Urinary bladder (tissue), 4 donors: ENCODE measurements at places on chromosomes 7 and 10. TPM values are rescaled to one million over a fixed set of nuclear protein-coding genes. Genes with fewer than 3 reads are reported as not detected.

The FANK1 gene
- 2.0 TPM for total RNA-seq

The EPHB6 gene
- 10.8 TPM for total RNA-seq

The TECTB gene
- not detected for total RNA-seq

The PHYHIPL gene
- 0.85 TPM for total RNA-seq

The HIP1 gene
- total RNA-seq, result 15.0 TPM

The OPALIN gene
- total RNA-seq, result not detected

The ANKRD61 gene
- not detected for total RNA-seq

The ACSL5 gene
- 38.8 TPM for total RNA-seq

The KCND2 gene
- total RNA-seq, result 5.9 TPM

The TMEM176B gene
- total RNA-seq, result 59.4 TPM

The FOXP2 gene
- total RNA-seq, result 85.2 TPM

The HOXA7 gene
- 3.7 TPM for total RNA-seq

The CPXM2 gene
- 12.3 TPM for total RNA-seq

The OR9A2 gene
- 1.1 TPM for total RNA-seq

The CRHR2 gene
- total RNA-seq, result 0.16 TPM

The CYP2C8 gene
- 1.1 TPM for total RNA-seq

The CDK6 gene
- 120 TPM for total RNA-seq

The CARD11 gene
- total RNA-seq, result 5.0 TPM

The RHEB gene
- 109 TPM for total RNA-seq

The OR2A7 gene
- 5.6 TPM for total RNA-seq

The DRGX gene
- total RNA-seq, result 0.26 TPM

The CNPY1 gene
- total RNA-seq, result 0.32 TPM

The TFEC gene
- total RNA-seq, result 8.2 TPM

The NUTM2E gene
- not detected for total RNA-seq

The ARPC1A gene
- 68.9 TPM for total RNA-seq

The RBM20 gene
- 2.3 TPM for total RNA-seq

The HOXA5 gene
- total RNA-seq, result 12.5 TPM

The VIM gene
- total RNA-seq, result 1,379 TPM

The GARIN1A gene
- 0.79 TPM for total RNA-seq

The EN2 gene
- not detected for total RNA-seq

The SNCG gene
- total RNA-seq, result 69.2 TPM

The STEAP2 gene
- total RNA-seq, result 31.4 TPM

The NEUROD6 gene
- total RNA-seq, result not detected

The SFTPA1 gene
- not detected for total RNA-seq

The FEZF1 gene
- total RNA-seq, result not detected

The CCDC146 gene
- total RNA-seq, result 25.7 TPM

The UTF1 gene
- total RNA-seq, result not detected

The LEP gene
- not detected for total RNA-seq

The ASAH2 gene
- total RNA-seq, result 1.1 TPM

The AKR1C8 gene
- total RNA-seq, result not detected

The TIMM23B gene
- 16.3 TPM for total RNA-seq

The SKIDA1 gene
- 5.0 TPM for total RNA-seq

The FAM25A gene
- total RNA-seq, result not detected

The FAM180A gene
- 0.63 TPM for total RNA-seq
